ENCODE measurements at places on chromosomes 3 and 15.

GRCh38 chr3:117266806-117267205 is 557.2 kb downstream of the TUSC7 start:
- no peak for DNase-seq

DNA sequence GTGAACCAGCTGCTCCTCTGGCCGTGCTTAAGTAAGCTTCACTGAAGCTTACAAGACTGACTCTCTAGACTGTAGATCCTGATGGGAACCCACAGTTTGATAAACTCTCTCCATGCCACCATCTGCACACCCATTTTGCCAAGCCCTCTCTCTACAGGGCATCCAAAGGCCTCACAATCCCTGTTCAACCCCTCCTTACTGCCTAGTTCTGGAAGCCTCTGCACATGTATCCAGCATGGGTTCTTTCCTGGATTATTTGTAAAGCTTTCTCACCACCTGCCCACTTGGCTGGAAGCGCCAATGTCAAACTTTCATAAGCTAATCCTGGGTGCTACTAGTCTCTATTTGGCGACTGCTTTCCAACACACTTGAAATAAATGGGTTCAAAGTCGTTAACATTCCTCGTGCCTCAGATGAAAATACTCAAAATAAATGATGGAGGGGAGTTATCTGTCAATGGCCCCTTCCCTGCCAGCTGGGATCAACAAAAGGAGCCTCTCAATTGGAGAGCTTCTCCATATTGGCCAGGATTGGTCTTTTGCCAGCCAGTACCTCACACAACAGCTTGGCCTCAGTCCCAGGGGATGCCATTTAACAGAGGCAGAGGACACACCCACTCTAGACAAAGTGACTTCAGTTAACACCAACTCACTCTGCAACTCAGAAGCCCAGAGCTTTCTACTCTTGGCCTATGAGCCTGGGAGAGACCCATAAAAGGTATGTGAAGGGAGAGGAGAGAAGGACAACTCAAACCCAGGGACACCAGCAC is 48.1 kb downstream of the SH3BP5 start:
- DNase-seq: no peak

DNA sequence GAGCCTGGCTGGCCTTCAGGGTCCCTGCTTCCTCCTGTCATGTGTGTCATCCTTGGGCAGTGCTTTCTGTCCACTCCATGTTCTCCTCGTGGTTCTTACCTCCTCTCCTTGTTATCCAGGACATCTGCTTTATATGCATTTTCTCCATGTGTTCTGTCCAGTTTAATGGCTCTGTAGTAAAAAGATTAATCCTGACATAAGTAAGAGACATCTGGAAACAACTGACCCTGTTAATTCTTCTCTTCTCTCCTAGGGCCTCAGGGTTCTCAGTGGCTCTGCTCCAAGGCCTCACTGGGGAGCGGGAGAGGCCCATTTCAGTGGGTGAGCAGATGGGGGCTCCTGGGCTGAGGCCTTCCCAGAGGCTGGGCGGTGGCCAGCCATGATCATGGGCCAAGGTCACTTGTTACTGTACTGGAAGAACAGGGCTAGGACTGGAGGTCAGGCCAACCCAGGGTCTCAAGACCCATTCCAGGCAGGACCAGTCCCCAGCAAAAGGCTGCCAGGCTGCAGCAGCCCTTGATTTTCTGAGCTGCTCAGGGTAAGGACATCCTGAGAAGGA is 20.2 kb upstream of the CDCP1 start:
- no peak for DNase-seq

DNA sequence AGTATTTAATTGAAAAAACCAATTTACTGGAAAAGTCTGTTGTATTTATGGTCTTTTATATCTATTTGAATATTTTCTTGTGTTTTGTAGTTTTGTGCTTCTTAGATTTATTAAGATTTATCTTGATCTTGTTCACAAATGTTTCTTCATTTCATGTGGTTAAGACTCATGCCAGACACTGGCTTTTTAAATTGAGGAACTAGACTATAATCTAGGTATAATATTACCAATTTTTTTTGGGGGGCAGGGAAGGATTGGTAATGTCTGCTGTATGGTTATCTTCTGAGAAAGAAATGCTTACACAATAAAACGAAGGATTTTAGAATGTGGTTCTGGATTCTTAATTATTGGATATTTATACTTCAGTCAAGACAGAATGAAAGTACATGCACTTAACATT is 24.9 kb downstream of the AP4E1 start:
- no peak for DNase-seq

GRCh38 chr3:125141596-125142419 is 70.7 kb downstream of the SLC12A8 start:
- DNase-seq: no peak

DNA sequence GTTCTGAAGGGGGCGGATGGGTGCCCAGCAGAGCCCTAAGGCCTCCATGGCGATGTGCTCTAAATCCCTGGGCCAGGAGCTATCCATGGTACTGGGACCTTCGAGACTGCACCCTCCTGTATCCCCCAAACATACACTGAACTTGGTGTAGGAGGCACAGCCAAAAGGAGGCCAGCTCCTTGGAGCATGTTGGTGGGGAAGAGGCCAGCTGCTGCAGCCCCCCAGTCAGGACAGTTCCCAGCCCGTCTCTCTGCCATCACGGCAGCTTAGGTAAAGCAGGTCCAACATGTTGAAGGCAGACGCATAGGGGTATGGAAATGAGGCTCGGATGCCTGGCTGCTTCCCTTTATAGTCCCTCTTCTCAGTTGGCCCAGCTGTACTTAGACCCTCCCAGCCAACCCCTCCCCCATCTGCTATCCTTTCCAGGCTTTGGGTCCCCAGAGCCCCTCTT is 1.8 kb downstream of the CAMKV start:
- no peak for DNase-seq

DNA sequence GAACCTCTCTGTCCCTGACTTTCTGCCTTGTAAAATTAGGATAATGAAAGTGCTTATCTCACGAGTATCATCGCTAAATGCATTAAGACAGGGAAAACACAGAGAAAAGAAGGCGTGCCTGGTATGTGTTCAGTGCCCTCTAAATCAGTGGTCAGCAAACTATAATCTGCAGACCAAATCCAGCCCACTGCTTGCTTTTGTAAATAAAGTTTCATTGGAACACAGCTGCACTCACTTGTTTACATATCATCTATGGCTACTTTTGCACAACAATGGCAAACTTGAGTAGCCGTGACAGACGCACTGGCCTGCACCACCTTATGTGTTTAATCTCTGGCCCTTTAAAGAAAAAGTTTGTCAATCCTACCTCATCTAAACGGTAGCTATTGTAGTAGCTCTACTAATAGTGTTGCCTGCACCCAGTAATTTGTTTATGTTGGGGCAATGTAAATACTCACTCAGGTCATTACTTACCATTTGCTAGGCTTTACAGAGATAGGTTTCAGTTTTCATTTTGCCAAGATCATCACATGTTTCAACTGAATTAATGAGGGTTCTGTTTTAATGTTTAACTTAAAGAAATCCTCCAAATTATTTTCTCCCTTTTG is 229.4 kb downstream of the FEZF2 start:
- no peak for DNase-seq

- no peak for DNase-seq
Observed at GRCh38 chr3:168659015-168659414, 563.3 kb upstream of the GOLIM4 start.

- DNase-seq: no peak
Observed at GRCh38 chr15:69610277-69610676, 157.7 kb downstream of the RPLP1 start.

GRCh38 chr15:36810656-36811449 is 231.4 kb downstream of the CDIN1 start:
- no peak for DNase-seq

DNA sequence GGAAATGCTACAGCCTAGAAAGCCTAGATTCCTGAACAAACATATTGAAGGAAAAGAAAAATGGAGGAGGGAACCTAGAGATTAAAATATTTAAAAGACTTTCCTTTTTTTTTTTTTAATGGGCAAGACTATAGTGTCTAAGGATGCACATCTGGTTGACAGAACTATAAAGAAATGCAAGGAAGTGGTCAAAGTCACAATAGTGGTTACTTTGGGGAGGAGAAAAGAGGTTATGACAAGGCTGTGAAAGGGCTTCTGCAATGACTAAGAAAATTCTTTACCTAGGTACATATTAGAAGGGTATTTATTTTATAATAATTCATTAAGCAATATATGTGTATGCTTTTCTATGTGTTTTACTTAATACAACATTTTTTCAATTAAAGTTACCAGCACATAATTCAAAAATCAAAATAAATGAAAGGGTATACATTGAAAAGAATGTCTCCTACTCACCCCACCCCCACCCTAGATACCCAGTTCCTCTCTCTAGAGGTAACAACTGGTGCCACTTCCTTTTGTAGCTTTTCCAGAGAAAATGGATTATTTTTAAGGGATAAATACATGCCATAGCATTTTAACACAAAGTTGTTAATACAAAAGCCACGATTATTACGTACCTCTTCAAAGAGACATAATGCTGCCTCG is 70.1 kb downstream of the HERC1 start:
- DNase-seq: no peak

- no peak for DNase-seq
Observed at GRCh38 chr3:65676580-65676979, 362.1 kb downstream of the MAGI1 start.

DNA sequence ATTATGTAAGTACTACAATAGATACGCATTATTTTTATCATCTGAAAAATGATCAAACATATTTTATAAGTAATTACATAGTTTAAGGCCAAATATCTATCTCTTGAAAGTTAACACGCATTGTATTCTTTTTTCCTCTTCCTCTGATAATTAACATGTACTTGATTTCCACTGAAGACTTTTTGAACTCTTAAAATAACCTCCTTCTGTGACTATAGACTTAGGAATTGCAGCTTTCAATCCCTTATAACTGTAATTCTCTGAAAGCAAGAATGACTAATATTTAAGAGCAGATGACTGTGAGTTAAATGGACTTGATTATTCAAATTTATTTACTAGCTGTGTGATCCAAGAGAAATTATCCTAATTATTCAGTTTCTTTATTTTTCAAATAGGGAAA is 730.6 kb upstream of the NECTIN3 start:
- DNase-seq: no peak

- no peak for DNase-seq
Observed at GRCh38 chr3:142896201-142896755, 7.4 kb upstream of the PCOLCE2 start.

- DNase-seq: no peak
Observed at GRCh38 chr15:93520206-93520605, 431.2 kb upstream of the RGMA start.

DNA sequence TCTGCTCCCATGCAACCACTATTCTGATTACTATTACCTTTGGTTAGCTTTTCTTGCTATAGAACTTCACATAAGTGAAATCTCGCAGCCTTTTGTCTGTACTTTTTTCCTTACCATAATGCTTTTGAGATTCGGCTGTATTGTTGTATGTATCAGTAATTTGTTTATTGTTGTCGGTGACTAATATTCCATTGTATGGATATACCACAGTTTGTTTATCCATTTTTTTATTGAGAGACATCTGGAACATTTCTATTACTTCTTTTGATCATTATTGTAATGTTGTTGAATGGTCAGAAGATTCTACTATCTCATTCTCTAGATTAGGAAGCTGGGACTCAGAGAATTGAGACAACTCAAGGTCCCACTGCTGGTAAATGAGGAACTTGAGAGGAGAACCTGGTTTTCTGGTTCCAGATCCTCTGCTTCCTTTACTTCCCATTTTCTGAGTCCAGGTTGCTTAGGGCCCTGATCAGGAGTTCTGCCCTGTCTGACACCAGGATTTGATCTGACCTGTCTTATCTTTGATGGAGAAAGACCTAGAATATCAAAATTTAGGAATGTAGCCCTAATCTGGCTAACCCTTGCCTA is 18.2 kb upstream of the SPTSSB start:
- DNase-seq: no peak

- DNase-seq: no peak
Observed at GRCh38 chr3:44418549-44418948, 58.9 kb downstream of the ZNF445 start.

- DNase-seq: no peak
Observed at GRCh38 chr3:197003461-197004385, 25.9 kb downstream of the MELTF start.

GRCh38 chr3:126988451-126989021 is 5.6 kb downstream of the PLXNA1 start:
- DNase-seq: no peak

- no peak for DNase-seq
Observed at GRCh38 chr15:68290715-68291114, 13.2 kb downstream of the FEM1B start.

- DNase-seq: peak; percentile 66
Observed at GRCh38 chr15:91887321-91887720, 33.8 kb downstream of the SLCO3A1 start.

- no peak for DNase-seq
Observed at GRCh38 chr3:156353563-156353962, 201.4 kb downstream of the SSR3 start.

GRCh38 chr3:65714134-65714533 is 324.6 kb downstream of the MAGI1 start:
- DNase-seq: no peak

DNA sequence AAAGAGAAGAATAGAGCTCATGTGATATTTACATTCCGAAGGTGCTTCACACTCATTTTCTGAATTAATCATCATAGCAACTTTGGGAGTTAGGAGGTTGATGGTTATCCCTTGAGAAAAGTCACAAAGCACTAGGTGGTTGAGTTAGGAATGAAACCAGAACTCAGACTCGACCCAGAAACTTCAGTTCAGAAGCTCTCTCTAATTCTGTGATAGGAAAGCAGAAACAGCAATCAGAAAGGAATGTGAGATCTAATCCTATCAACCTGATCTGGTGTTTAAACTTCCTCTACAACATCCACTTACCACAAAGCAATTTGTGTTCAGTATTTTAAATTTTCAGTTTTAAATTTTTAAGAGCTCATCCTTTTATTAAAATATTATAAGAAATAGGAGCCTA is 211.2 kb downstream of the CNTN3 start:
- no peak for DNase-seq

DNA sequence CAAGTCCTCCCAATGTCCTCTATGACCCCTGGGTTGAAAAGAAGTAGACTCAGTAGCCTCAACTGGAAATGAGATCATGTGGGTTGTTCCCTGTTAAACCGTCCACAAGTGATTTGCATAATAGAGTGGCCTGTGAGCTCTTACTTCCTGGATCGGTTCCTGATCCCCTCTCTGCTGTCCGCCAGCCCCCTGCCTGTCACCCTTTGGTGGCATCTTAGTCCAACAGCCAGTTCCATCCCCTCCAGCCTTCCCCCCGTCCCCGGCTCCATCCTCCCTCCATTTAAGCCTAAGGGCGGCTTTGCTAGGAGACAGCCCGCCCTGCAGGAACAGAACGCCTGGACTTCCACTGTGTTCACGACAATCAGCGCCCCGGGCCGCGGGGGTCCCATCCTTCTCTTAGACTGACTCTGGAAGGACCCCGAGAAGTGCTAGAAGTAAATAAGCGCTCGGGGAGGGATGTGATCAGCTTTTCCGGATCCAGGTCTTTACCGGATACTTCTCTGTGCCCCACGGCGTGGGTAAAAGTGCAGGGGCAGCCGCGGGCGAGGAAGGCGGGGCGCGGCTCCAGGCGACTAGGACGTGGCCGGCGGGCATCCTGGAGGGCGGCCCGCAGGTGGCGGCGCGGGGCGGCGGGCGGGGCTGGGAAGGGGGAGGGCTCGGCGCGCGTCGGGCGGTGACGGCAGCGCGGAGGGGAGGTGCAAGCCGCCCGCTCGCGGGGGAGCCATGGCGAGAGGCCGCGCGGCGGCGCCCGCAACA is 51.2 kb upstream of the ULK4 start:
- no peak for DNase-seq
